ENCODE measurements at places on chromosomes 3 and 15. TPM values are rescaled to one million over a fixed set of nuclear protein-coding genes. Genes with fewer than 3 reads are reported as not detected.

Gene VPS13C
- polyA plus RNA-seq: 36.1 TPM

Gene RGMA
- 7.7 TPM for polyA plus RNA-seq

Gene UBA5
- 60.2 TPM for polyA plus RNA-seq

Gene GOLGA6D
- polyA plus RNA-seq: 0.11 TPM

Gene ST8SIA2
- polyA plus RNA-seq: 6.0 TPM

Gene TAGLN3
- polyA plus RNA-seq: 2.1 TPM

Gene GHSR
- polyA plus RNA-seq: not detected

Gene GPR156
- 3.6 TPM for polyA plus RNA-seq

Gene P4HTM
- 42.3 TPM for polyA plus RNA-seq

Gene FMN1
- 14.2 TPM for polyA plus RNA-seq

Gene GCSAM
- 2.0 TPM for polyA plus RNA-seq

Gene SERINC4
- polyA plus RNA-seq: not detected

Gene FAM174B
- 38.1 TPM for polyA plus RNA-seq

Gene ERICH6
- 0.97 TPM for polyA plus RNA-seq

Gene OGG1
- polyA plus RNA-seq: 56.8 TPM

Gene MESP2
- 0.67 TPM for polyA plus RNA-seq

Gene SEMA3B
- 77.0 TPM for polyA plus RNA-seq

Gene PPP2R3A
- 23.2 TPM for polyA plus RNA-seq

Gene ARPP21
- 1.8 TPM for polyA plus RNA-seq

Gene PLSCR2
- polyA plus RNA-seq: 1.00 TPM

Gene CLDN18
- 0.79 TPM for polyA plus RNA-seq

Gene TTLL3
- polyA plus RNA-seq: 29.7 TPM

Gene FES
- 14.1 TPM for polyA plus RNA-seq

Gene CCDC13
- polyA plus RNA-seq: 2.4 TPM

Gene KLF13
- polyA plus RNA-seq: 68.1 TPM

Gene FBXW12
- polyA plus RNA-seq: 0.33 TPM

Gene MAP1A
- 8.4 TPM for polyA plus RNA-seq

Gene ECT2
- polyA plus RNA-seq: 42.3 TPM

Gene BOC
- polyA plus RNA-seq: 23.9 TPM

Gene TRIM71
- 7.4 TPM for polyA plus RNA-seq

Gene MRAS
- 31.3 TPM for polyA plus RNA-seq

Gene CLRN1
- not detected for polyA plus RNA-seq

Gene CADPS
- polyA plus RNA-seq: 2.4 TPM

Gene EHHADH
- polyA plus RNA-seq: 30.6 TPM

Gene TP63
- polyA plus RNA-seq: 0.58 TPM

Gene PSTPIP1
- 0.98 TPM for polyA plus RNA-seq

Gene SKOR1
- 0.29 TPM for polyA plus RNA-seq

Gene PRR20G
- not detected for polyA plus RNA-seq

Gene SOX14
- polyA plus RNA-seq: not detected

Gene FBXL2
- polyA plus RNA-seq: 31.4 TPM

Gene CSPG5
- polyA plus RNA-seq: 1.1 TPM

Gene CSK
- polyA plus RNA-seq: 37.6 TPM

Gene BNC1
- 0.11 TPM for polyA plus RNA-seq

Gene GOLGA6L9
- polyA plus RNA-seq: 4.6 TPM

Gene TERC
- polyA plus RNA-seq: 0.33 TPM

Gene MEIS2
- 164 TPM for polyA plus RNA-seq

Gene AADACL2
- polyA plus RNA-seq: not detected

Gene GP9
- polyA plus RNA-seq: 2.2 TPM

Gene KIF23
- polyA plus RNA-seq: 33.9 TPM

Gene ALS2CL
- 7.7 TPM for polyA plus RNA-seq

Gene MRPS25
- polyA plus RNA-seq: 59.8 TPM

Gene SAXO2
- 5.4 TPM for polyA plus RNA-seq

Data from right renal cortex interstitium (tissue), 3 donors.